Fibroblast of the aortic adventitia (primary cell): ENCODE measurements at places on chromosomes 11 and 22. TPM values are rescaled to one million over a fixed set of nuclear protein-coding genes. Genes with fewer than 3 reads are reported as not detected.

The LDHAL6A gene
- not detected in 2 replicates for total RNA-seq

The MYO7A gene
- 0.33 and 0.45 TPM in 2 replicates for total RNA-seq

The B3GAT3 gene
- 14.1 and 18.7 TPM in 2 replicates for total RNA-seq

The PLAAT5 gene
- 0.18 and 5.3 TPM in 2 replicates for total RNA-seq

The CCDC89 gene
- total RNA-seq, result 4.2 and 7.9 TPM in 2 replicates

The OR52E8 gene
- not detected in 2 replicates for total RNA-seq

The PYGM gene
- 0.63 and 1.7 TPM in 2 replicates for total RNA-seq

The GAL3ST3 gene
- total RNA-seq, result not detected in 2 replicates

The POU2F3 gene
- total RNA-seq, result 0.36 and 0.90 TPM in 2 replicates

The CDC42BPG gene
- total RNA-seq, result 0.08 and 0.09 TPM in 2 replicates

The ABCC8 gene
- not detected in 2 replicates for total RNA-seq

The NUDT8 gene
- total RNA-seq, result 8.4 and 9.5 TPM in 2 replicates

The MRGPRF gene
- total RNA-seq, result 34.3 and 41.8 TPM in 2 replicates

The WBP2NL gene
- 0.18 and 1.6 TPM in 2 replicates for total RNA-seq

The OR8A1 gene
- total RNA-seq, result not detected in 2 replicates

The H19 gene
- 80.9 and 1,460 TPM in 2 replicates for total RNA-seq

The STK33 gene
- 1.1 and 3.8 TPM in 2 replicates for total RNA-seq

The CEND1 gene
- total RNA-seq, result 0.65 and 1.2 TPM in 2 replicates

The PAMR1 gene
- total RNA-seq, result 134 and 278 TPM in 2 replicates

The NXPE2 gene
- 0.09 TPM in 1 of 2 replicates, not detected in the other for total RNA-seq

The HBG2 gene
- total RNA-seq, result not detected in 2 replicates

The C1QTNF6 gene
- total RNA-seq, result 4.2 and 4.6 TPM in 2 replicates

The FAM111B gene
- 0.41 and 42.9 TPM in 2 replicates for total RNA-seq

The DNAJB13 gene
- total RNA-seq, result not detected in 2 replicates

The ZBED4 gene
- total RNA-seq, result 5.3 and 8.3 TPM in 2 replicates

The SYT9 gene
- 0.09 TPM in 1 of 2 replicates, not detected in the other for total RNA-seq

The CNGA4 gene
- not detected in 2 replicates for total RNA-seq
